ENCODE measurements at places on chromosomes 16 and 17. TPM values are rescaled to one million over a fixed set of nuclear protein-coding genes. Genes with fewer than 3 reads are reported as not detected.

GRCh38 chr17:62739645-62740388, 68.3 kb downstream of the MARCHF10 start:
- no peak for DNase-seq

- no peak for DNase-seq
These were observed 101.1 kb downstream of the XYLT1 start for GRCh38 chr16:17369421-17370222.

GRCh38 chr17:57925361-57925990, 29.7 kb downstream of the CUEDC1 start:
- DNase-seq: no peak

DNA sequence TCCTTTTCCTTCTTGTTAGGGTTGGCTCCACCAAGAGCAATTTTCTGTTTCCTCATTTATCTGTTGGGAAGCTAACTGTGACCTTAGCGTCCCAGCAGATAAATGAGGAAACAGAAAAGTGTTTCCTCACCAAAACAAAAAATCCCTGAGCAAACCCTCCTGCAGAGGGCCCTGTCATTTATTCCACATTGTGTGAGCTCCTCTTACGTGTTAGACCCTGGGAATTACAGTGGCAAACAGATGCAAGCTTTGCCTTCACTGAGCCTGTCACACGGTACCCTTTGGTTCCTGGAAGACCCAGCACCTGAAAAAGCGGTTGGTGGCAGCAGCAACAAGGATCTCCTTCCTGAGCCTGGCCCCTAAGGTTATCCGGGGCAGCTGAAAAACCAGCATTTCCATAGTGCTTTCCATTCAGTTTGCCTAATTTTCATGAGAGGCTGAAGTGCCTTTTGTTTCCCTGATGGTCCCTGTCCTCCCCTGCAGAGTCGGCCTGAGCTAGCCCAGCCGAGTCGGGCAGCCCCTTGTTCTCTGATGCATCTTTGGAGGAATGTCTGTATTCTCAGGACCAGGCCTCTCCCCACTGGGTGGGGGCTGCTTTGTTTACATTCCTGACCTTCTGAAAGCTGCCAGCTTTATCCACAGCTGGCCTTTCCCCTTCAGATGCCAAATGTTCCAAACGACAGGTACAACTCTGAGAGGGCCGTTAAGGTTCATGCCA, 34.7 kb downstream of the YPEL2 start:
- peak; percentile 49 for DNase-seq

DNA sequence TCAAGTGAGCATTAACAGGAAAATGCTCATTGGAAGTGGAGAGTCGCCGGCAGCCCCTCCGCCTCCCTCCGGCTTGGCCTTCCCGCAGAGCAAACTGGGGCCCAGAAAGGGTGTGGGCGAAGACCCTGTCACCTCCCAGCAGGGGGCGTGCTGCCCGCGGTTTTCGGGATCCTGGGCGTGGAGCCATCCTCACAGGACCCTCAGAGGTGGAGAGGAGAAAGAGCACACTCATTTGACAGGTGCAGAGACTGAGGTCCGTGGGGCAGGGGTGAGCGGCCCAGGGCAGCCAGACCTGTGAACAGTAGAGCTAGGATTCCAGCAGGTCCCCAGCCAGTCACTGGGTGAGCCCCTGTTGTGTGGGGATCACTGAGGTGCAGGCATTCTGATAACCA, 1002.9 kb downstream of the KCNJ18 start:
- no peak for DNase-seq

GRCh38 chr17:50797135-50797810, 30.0 kb upstream of the ANKRD40CL start:
- no peak for DNase-seq

- peak; percentile 64 for DNase-seq
These were observed 660 bp downstream of the RHBDF1 start for GRCh38 chr16:71540-72401.

- no peak for DNase-seq
These were observed 668.9 kb downstream of the MAF start for GRCh38 chr16:78931678-78932077.

GRCh38 chr16:67928561-67929364, 2.9 kb downstream of the CTRL start:
- no peak for DNase-seq

DNA sequence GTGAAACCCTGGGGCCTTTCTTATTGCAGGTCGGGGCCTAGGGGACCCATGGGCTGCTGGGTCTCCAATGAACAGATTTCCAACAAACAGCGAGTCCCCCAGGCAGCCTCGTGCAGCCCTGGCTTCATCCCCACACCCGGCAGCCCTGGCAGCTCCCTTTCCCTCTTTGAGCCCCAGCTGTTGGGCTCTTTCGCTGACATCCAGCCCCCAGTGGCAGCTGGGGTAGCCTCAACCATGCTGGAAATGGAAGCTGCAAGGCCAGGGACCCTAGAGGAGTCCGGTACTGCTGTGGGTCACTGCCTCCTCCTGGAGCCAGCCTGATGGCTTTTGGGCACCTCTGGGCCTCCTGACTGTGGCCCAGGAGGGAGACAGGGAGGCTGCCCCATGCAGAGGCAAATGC, 5.9 kb downstream of the RPUSD1 start:
- no peak for DNase-seq

- peak; percentile 74 for DNase-seq
These were observed 1.8 kb downstream of the KRT23 start for GRCh38 chr17:40935624-40936023.

GRCh38 chr16:27241658-27242057, 26.9 kb downstream of the NSMCE1 start:
- peak; percentile 43 for DNase-seq

DNA sequence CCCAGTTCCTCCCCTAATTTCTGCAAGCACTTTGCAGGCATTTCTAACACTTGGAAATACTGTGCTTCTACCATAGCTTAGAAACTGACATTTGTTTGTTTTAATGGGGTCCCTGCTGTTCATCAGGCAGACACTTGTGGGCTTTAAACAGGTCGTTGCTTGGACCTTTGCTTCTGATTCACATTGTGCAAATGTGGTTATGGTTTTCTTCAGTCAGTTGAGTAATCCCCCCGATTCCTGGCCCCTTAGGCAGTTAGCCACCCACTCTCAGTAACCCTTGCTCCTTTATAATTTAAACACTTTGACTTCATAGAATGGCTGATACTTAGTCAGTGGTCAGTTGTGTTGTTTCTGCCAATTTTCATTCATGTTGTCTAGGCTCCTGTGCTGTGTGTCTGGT, 39.4 kb downstream of the SLC47A1 start:
- peak; percentile 61 for DNase-seq

DNA sequence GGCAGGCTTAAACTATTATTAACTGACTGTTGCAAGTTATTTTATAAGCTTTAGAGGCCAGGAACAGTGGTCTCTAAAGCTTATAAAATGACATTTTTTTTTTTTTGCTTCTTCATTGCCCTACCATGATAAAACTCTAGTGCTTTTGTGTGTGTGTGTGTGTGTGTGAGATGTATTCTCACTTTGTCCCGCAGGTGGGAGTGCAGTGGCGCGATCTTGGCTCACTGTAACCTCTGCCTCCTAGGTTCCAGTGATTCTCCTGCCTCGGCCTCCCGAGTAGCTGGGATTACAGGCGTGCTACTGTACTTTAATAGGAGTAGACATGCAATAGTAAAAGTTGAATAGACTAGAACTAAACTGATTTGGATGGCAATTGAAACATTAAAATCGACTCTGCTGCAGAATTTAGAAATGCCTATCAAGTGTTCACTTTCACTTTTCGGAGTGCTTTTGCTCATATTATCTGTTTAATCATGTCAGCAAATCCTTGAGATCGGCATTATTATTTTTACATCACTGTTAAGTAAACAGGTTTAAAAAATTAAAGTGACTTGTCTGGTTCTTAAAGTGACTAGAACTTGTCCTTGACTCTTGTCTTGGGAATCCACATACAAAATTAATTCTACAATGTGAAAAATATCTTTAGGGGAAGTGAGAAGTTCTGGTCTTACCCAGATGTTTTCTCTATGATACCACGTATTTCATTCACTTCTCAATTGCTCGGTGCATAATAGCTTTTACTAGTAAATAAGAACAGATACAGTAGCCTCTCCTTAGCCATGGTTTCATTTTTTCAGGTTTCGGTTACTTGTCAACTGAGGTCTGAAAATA, 8.4 kb upstream of the PCTP start:
- DNase-seq: no peak

DNA sequence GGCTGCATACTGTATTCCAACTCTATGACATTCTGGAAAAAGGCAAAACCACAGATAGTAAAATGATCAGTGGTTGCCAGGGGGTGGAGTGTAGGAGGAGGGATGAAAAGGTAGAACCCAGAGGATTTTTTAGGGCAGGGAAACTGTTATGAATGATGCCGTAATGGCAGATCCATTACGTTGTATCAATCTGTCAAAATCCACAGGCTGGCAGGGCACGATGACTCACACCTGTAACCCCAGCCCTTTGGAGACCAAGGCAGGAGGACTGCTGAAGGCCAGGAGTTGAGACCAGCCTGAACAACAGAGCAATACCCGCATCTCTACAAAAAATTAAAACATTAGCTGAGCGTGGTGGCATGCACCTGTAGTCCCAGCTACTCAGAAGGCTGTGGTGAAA, 91.8 kb downstream of the RMI2 start:
- no peak for DNase-seq

DNA sequence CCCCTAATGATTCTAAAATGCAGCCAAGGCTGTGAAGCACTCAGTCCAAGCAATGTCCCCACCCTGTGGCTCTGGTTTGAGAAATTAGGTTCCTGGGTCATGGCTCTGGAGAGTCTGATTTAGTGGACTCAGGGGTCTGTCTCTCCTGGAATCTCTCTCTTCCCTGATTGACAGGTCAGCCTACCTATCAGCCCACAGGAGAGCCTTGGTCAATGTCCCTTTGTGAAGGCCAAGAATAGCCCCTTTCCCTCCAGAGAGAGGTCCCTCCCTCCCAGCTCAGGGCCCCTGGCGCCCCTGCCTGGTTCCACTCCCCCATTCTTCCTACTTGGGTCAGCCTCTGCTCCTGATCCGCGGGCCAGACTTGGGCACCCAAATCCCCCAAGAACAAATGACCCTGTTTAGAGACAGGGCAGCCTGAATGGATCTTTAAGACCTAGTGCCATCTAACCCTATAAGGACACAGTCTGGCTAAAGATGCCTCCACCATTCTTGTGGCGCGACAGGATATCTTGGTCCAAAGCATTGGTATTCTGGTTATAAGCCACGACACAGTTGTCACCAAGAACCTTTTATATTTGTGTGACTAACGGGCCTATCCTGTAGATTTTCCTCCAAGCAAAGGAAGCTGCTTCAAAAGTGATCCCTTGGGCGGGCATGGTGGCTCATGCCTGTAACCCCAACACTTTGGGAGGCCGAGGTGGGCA, 38.3 kb upstream of the PRSS54 start:
- no peak for DNase-seq

DNA sequence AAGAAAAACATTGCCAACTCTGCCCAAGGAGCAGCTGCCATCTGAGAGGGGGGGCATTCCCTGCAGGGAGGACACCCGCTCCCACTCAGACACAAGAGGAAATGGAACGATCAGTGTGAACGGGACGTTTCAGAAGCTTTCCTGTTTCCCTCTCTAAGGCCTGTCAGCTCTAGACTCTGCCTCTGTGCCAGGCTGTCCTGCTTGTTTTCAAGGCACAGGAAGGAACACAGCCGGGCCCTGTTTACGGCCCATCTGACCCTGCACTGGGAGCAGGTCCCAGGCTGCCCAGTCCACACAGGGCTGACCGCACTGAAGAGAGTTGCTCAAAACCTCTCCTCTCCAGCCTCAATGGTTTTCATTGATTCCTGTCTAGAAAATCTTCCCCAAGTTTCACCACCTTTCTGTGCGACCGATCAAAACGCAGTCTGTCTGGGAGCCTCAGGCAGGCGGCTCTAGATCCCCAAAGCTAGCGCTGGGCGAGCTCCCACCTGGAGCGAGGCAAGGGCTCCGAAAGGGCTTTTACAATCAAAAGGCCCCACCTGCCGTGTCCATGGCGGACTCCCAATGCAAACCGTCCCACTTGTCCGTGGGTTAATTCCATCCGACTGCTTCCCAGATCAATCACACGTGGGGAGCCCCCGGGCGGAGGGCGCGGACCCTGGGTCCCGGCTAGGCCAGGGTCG, 1.5 kb downstream of the PIEZO1 start:
- DNase-seq: no peak

DNA sequence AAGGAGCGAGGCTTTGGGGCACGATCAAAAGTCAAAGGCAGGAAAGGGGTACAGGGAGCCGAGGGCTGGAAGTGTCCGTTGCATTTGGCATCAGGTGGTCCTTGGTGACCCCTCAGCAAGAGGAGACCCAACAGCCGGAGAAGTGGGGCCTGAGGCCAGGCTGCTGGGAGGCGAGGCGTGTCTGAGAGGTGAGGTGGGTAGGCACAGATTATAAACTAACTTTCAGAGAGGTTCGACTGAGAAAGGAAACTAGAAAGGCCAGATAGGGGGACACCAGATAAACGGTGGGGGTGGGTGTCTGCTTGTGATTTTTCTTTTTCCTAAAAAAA, 3.6 kb downstream of the PECAM1 start:
- no peak for DNase-seq

DNA sequence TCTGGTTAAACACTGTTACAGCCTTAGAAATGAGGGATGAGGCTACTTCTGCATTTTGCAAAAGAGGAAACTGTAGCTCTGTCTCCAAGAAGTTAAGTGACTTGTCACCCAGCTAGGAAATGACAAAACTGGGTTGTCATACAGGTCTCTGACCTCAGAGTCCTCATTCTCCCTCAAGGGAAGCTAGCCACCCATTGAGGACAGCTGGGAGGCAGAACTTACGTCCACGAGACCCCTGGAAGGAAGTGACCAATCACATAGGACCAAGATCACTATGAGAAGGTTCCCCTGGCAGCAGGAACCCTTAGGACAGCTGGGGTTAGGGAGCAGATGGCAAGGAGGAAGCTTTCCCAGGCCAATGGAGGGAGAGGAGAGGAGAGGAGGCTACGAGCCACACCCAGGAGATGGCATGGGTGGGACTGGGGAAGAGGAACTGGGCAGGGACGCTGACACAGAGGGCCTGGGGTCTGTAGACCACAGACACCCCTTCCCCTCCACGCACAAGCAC, 11.2 kb downstream of the METTL22 start:
- DNase-seq: no peak

DNA sequence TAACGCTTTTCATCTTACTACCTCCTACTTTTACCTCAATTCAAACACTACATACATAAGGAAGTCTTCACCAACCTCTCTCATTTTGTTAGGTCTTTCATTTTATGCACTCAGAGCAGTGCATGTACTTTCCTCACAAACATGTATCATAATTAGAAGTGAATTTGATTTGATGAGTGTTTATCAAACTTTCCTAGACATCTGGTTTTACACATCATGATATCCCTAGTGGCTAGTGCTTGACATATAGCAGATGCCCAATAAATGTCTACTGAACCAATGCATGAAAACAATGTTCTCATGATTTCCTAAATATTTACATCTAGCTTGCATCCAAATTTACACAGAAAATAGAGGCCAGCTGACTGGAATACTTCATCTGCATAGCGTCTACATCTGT, 323.4 kb upstream of the KIF2B start:
- no peak for DNase-seq

The KRTAP1-3 gene
- not detected for total RNA-seq

The CA5A gene
- total RNA-seq: not detected

The CD300LB gene
- total RNA-seq: not detected

The DNASE1L2 gene
- 1.2 TPM for total RNA-seq

The MLX gene
- 26.5 TPM for total RNA-seq

The OR1A1 gene
- not detected for total RNA-seq

The XYLT1 gene
- total RNA-seq: 22.9 TPM
